ENCODE measurements at places on chromosomes 3 and 15.

- DNase-seq = no peak
These were observed 31.2 kb downstream of the RAB11A start for GRCh38 chr15:65900488-65900887.

DNA sequence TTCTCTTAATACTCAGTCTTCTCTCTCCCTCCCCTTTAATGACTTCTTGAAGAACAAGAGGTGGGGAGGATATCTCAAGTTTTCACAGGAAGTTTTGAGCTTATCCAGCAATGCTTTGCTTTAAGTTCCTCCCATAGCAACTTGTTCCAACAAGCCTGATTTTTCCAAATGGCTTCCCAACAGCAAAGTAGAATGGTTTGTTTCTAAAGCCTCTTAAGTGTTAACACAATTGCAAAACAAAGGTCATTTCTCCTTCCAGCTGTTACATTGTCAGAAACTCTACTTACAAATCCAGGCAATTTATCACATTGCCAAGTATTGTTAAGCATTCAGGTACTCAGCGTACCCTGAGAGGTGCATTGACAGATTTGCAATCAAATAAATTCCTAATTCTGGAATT, 6.8 kb upstream of the ZNF770 start:
- DNase-seq = no peak

DNA sequence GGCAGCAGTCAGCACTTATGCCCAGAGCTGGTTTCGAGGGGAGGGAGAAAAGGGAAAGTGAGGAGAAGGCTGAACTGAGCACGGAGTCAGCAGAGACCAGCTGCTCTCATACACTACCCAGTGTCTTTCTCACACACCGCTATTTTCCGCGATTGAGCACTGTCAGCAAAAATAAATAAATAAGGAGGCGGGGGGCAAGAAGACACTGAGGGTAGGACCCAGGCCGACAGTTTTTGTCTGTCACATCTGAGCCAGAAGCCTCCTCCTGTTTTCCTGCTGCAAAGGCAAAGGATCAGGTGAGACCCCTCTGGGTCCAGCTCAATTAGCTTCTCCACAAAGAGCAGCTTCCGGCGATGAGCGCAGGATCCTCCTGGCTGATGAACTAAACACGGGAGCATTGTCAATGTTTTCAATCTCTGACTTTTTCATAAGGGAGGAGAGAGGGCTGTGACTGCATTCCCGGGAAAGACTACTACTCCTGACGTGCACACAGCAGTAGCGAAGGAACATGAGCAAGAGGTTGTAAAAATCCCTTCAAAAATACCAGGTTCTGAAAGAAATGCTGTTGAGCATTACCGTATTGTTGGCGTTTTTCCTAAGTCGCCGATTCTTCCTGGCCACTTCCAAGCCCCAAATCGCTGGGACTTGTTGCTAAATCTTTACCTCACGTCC, 1.3 kb downstream of the FRMD5 start:
- DNase-seq = no peak

DNA sequence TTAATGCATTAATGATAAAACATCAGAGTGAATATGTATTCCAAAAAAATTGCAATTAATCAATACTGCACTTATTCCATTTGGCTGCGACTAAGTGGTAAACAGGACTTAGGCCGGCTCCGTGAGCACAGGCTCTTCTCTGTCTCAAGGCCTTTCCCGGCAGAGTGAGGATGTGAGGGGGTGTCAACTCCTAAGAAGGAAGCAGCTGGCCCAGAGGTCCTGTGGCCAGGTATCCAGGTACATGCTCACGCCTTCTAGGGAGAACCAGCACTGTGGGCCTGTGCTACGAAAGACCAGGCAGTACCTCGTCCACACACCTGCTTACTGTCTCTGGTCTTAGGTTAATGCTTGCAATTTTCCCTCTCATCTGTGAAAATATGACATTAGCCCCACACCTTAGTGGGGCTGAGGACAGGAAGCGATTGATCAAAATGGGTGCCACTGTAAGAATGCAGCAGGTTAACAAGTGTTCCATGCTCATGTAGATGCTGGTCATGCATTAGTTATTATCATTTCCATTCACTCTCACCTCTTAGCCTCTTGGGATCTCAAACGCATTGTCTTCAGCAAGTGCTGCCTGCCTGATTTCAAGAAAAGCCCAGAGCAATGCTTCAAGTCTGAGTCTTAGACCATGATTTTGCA, 175.3 kb downstream of the ABHD5 start:
- no peak for DNase-seq

DNA sequence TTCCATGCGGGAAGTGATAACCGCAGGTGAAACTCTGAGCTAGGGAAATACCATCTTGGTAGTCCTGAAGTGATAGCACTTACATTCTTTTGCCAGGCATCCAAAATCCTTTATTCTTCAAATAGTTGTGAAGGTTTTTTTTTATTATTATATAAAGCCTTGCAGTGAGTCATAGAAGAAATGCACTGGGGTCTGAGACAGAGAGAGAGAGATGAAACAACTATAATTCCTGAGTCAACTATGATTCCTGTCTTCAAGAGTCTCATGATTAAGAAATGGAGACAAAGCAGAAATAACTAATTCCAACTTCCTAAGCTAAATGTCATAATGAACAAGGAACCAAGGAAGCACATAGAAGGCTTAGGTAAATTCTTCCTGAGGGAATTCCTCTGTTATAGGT, 495.6 kb downstream of the LPP start:
- no peak for DNase-seq

GRCh38 chr15:99291643-99292042, 40.4 kb downstream of the LRRC28 start:
- DNase-seq = no peak

DNA sequence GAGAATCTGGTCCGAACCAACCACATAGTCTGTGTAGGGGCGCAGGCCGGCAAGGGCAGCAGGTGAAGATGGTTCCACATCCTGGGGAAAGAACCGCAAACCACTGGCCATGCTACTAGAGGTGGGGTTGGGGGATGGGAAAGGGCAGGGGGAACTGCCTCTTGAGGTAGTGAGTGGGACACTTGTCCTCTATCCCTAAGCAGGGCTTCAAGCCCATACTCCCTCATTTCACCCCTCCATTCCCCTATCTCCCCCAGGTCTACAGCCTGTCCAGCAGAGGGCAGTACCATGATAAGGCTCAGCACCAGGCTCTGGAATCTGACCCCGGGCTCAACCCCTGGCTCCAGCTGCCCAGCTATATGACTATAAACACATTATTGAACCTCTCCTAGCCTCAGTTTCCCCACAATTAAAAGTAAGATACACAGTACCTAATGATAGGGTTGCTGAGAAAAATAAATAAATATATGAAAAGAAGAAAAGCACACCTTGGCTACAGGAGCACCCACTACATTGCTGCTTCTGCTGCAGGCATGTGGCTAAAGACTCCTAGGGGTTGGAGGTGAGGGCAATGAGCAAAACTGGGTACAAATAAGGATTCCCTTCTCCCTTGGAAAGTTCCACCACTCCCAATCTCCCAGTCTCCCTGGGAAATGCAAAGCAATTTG, 6.3 kb downstream of the GORASP1 start:
- DNase-seq = no peak

- DNase-seq = no peak
These were observed 82.4 kb upstream of the PRR23C start for GRCh38 chr3:139127101-139127500.

GRCh38 chr15:87129916-87130315, 1050.2 kb downstream of the AGBL1 start:
- DNase-seq = no peak

DNA sequence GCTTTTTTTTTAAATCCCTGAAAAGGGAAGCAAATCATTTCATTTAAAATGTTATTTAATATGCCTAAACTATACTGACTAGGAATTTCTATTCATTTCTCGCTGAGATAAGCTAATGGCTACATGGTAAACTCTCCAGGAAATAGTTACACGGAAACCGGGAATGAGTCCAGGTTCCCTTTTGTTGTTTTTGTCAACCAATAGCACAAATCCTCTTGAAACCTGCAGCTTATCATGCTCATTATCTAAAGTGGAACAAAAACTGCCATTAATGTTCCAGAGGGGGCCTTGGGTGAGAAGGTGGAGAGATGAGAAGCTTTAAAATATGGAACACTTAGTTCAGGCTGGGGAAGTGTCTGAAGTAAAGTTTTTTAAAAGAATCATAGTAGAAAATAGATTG, 113.5 kb upstream of the ALCAM start:
- DNase-seq = peak; percentile 59

DNA sequence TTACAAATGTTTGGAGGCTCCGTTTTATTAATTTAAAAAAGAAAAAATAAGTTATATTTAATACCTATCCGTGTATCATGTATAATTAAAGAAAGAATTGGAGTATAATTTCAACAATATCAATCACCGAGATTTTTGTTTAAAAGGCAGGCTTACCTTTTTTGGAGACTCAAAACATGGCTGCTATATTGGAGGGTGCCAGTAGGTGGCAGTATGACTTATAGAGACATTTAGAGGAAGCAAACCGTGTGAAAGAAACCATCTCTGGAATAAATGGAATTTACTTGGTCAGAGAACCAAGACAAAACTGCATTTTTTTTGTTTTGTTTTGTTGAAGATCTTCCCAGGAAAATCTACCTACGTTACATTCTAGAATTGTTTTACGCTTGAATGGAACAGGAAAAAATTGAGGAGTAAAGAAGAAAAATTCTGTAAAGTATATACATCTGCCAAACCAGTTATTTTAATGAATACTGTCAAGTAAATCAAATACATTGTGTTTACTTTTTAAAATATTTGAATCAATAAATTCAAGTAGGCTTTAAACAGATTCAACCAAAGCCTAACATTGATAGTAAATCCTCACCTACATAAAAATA, 802.6 kb upstream of the ALCAM start:
- no peak for DNase-seq

- no peak for DNase-seq
These were observed 487 bp downstream of the ITIH4 start for GRCh38 chr3:52829906-52830463.

GRCh38 chr3:128155616-128156360, 2.5 kb downstream of the EEFSEC start:
- no peak for DNase-seq

GRCh38 chr3:59142556-59142955, 92.7 kb upstream of the CFAP20DC start:
- no peak for DNase-seq

- DNase-seq = no peak
These were observed 2.8 kb upstream of the ABHD2 start for GRCh38 chr15:89085289-89085926.

- no peak for DNase-seq
These were observed 35.3 kb upstream of the PLSCR2 start for GRCh38 chr3:146504498-146505197.

DNA sequence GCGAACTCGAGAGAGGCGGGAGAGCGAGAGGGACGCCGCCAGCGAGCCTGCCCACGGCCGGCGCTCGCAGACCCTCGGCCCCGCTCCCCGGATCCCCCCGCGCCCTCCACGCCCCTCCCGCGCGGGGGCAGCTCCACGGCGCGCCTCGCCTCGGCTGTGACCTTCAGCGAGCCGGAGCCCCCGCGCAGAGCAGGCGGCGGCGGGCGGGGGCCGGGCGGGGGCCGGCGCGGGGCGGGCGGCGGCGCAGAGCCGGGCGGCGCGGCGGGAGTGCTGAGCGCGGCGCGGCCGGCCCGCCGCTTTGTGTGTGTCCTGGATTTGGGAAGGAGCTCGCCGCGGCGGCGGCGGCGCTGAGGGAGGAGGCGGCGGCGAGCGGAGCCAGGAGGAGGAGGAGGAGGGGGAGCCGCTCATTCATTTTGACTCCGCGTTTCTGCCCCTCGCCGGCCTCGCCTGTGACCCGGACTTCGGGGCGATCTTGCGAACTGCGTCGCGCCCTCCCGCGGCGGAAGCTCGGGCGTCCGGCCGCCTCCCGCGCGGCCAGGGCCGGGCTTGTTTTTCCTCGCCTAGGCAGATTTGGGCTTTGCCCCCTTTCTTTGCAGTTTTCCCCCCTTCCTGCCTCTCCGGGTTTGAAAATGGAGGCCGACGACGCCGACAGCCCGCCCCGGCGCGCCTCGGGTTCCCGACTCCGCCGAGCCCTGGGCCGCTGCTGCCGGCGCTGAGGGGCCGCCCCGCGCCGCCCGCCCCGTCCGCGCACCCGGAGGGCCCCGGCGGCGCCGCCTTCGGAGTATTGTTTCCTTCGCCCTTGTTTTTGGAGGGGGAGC, 524 bp downstream of the IGF1R start:
- peak; percentile 20 for DNase-seq

DNA sequence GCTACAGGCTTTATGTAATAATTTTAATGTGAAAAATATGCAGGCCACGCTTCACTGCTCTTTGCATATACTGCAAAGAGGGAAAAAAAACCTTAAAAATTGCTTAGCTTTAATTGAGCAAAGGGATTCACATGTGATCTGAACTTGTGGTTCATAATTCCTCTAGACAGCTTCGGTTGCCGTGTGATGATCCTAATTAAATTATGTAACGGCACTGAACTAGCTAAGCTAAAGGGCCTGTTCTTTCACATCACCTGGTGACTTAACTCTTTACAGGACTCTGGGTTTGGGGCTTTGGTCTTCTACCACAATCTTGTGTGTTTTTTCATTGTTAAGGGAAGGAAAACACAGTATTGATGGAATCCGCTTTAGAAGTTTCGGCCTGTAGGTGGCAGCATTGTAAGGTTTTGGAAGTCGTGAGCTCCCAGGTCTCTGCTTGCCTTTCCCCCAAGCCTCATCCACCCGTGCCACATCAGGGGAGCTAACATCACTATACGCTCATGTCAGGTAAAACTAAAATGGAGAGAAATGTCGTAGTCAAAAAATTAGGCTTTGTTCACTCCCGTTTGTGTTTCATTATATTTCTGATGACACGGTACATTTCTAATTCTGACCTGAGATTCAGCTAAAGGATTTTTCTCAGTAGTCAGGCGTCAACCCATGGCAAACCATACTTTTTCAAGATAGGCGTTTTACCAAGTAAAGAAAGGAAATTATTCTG, 205.6 kb upstream of the DPH6 start:
- DNase-seq = peak; percentile 73

DNA sequence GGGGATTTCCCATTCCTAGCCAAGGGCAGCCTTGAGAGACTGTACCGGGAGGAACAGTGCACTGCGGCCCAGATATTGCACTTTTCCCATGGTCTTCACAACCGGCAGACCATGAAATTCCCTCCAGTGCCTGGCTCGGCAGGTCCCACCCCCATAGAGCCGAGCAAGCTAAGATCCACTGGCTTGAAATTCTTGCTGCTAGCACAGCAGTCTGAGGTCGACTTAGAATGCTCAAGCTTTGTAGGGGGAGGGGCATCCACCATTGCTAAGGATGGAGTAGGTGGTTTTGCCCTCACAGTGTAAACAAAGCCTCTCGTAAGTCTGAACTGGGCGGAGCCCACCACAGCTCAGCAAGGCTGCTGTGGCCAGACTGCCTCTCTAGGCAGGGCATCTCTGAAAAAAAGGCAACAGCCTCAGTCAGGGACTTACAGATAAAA, 156.3 kb downstream of the FRMD5 start:
- no peak for DNase-seq

DNA sequence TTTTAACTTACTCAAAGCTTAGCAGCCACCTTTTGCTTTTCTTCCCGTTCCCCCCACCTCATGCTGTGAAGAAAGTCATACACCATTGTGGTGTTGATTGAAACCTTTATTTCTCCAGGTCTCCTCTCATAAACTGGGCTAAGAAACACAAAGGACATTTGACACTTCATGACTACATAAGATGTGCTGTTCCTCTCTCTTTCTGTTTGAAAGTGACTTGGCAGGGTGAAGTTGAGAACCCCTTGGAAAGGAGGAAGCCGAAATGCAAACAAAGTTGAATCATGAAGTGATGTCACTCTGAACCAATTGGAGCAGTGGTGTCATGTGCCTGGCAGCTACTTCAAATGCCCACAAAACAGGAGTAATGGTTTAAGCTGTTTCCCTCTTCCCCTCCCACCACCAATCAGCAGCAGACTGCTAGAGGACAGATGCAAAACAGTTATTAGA, 174.7 kb downstream of the IGF1R start:
- no peak for DNase-seq
